ENCODE measurements at places on chromosomes 2 and 18.

- DNase-seq, result no peak
These were observed 98.0 kb upstream of the EFEMP1 start for GRCh38 chr2:56021579-56021978.

- peak; percentile 26 for DNase-seq
These were observed 277.1 kb upstream of the CCDC68 start for GRCh38 chr18:55236150-55236931.

- DNase-seq, result peak; percentile 41
These were observed 106.4 kb downstream of the POLR1A start for GRCh38 chr2:85999061-85999831.

DNA sequence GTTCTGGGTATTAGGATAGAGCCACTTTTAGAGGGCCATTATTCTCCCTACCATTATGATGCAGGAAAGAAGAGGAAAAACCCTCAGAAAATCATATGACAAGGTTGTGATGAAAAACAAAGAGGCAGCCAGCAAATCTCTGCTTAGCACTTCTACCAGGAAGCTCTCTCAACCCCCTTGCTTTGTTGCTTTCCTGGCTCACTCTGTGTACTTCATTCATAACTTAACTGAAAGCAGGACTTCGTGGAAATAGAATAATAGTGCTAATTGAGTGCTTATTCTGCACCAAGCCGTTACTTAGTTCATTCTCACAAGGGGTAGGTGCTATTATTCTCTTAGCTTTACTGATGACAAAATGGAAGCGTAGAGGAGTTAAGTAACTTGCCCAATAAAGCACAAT, 354.1 kb downstream of the HRH4 start:
- no peak for DNase-seq

DNA sequence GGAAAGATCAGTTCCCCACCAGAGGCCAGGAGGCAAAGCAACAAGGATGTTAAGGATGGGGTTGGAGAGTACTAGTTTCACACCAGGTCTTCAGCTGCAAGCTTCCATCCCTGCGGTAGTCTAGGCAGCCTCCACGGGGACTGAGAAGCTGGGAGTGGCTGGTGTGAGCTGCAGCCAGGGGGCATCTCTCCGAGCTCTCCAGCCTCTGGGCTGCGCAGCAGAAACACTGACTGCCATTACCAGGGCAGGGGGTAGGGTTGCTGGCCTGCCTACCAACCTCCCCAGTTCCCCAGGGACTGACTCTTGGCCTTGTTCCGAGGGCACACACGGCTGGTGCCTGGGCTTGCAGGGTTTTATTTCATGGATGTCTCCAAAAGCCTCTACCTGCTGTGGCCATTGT, 15.9 kb downstream of the GATA6 start:
- no peak for DNase-seq

DNA sequence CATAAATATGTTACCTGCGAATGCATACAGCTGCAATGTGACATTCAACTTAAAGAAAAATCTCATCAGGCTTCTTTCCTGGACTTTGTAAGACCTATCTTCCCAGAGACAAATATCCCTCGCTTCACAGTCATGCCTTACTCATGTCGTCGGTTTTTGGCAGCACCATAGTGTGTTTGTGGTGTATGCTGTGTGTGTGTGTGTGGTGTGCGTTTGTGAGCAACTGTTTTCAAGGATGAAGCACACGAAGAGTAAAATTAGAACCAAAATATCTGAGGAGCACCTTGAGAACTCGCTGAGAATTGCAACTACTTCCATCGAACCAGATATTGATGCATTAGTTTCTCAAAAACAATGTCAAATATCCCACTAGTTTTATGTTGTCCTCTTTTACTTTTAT, 56.9 kb downstream of the ASB1 start:
- no peak for DNase-seq

- no peak for DNase-seq
These were observed 49.9 kb upstream of the TPO start for GRCh38 chr2:1363367-1363766.

- no peak for DNase-seq
These were observed 579.4 kb upstream of the LRATD1 start for GRCh38 chr2:14053105-14053504.

GRCh38 chr2:211133766-211134165, 577.4 kb downstream of the CPS1 start:
- DNase-seq, result no peak

DNA sequence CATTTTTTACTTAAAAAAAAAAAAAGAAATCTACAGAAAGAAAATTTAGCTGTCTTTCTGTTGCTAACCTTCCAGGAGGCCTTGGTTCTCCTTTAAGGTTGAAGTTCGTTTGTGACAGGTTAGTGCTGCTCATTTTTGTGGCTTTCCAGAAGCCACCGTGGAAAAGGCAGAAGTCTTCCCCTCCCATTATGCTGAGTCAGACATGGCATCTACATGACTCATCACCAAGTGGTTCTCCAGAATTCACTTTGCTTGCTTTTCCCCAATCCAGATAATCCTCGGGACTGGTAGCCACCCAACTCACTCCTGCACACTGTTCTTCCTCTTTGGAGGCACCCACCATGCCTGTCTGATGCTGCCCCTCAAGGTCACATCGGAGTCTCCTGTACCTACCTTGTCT, 228.7 kb downstream of the PIK3C3 start:
- no peak for DNase-seq

DNA sequence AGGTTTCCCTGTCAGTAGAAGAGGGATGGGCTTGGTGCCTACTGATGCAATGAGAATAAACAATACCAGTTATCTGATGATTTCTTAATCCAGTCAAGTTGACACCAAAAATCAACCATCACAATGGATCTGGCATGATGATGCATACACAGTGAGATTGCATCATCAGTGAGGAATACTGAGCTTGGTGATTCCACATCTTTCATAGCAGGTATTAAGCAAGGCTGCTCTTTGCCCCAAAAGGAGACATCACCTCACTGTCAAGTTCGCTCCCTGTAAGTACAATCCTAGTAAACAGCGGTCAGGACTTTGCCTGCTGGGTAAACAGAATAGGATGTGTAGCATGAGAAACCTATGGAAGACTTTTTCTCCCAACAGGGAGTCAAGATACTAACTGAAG, 282.7 kb upstream of the CDH2 start:
- no peak for DNase-seq

DNA sequence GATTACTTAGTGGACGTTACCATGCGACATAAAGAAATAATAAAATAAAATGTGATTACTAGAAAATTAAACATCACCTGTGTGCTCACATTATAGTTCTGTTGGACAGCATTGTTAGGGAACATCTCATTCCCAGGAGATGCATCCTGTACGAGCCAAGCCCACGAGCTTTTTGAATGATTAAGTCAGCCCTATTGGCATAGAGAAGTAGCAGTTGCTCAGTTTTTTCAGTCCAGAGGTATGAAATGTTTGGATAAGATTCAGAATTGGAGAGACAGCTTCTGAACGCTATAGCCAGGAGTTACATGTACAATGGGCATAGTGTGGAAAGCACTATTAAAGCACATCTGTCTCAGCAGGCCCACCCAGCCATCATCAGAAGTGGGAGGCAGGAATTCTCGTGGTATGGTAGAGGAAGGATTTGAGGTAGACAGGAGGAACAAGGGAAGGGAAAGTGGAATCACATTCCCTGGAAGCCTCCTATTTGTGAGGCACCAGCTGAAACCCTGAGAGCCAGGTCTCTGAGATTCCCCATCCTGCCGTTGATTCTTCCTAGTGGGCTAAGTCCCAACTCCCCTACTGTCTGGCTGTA, 8.6 kb downstream of the SPATS2L start:
- no peak for DNase-seq

DNA sequence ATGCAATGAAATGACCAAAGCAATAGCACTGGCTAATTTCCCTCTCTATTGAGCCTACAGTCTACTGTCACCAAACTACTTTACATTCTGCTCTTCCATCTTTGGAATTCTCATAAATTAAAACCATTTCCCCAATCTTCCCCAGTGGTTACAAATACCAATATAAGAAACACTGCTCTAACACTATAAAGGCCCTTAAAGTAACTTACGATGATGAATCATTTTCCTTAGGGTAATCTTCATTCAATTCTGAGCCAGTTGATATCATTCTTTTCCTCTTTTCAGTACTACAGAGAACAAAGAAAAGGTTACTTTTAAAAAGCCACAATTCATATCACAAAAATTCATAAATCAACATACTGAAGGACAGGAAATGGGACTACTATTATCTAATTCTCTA, 22.1 kb downstream of the USP37 start:
- no peak for DNase-seq

Data from NAMALWA (cell line).